Activated CD8-positive, alpha-beta memory T cell treated with anti-CD3 and anti-CD28 coated beads for 1 hour (primary cell): ENCODE measurements at places on chromosomes 5 and 9.
A peak's percentile ranks its signal among the peaks of the same experiment; 100 is the strongest.

DNA sequence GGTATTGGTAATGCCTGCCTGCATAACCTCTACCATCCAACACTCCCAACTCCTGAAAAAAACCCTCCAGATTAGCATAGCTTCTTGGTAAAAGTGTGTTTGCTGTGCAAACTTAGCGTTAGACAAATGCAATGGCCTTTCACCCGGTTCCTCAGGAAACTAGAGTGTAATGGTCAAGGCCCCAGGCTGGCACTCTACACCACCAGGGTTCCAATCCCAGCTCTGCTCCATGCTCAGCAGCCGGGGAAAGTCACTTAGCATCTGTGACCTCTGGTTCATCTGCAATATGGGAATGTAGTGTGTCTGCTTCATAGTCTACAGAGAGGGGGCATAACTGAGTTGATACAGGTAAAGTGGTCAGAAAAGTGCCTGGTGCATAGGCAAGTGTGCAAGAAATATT, 9.0 kb downstream of the FBP1 start:
- DNase-seq: no peak

GRCh38 chr5:133514456-133514855, 97.9 kb downstream of the FSTL4 start:
- DNase-seq: no peak

DNA sequence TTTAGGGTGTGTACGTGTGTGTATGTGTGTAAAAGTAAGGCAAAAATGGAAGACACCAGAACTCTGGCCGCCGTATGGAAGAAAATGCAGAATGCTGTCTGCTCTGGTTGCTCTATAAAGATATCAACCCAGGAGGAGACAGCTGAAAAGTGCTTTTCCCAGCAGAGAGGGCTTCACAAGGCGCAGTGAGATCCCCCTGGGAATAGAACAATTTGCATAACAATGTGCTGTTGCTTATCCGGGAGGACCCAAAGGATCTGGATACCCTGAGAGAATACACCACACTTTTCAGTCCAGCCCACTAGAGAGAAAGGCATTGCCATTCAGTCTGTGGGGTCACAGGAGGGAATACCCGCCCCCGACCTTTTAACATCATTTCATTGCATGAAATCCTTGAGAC, 230.6 kb downstream of the EBF1 start:
- DNase-seq: no peak

- no peak for DNase-seq
These were observed 134.2 kb downstream of the ARHGAP26 start for GRCh38 chr5:142904416-142904815.

GRCh38 chr5:132229236-132229635, 1.6 kb upstream of the P4HA2 start:
- DNase-seq: no peak

- no peak for DNase-seq
These were observed 455.6 kb upstream of the CD180 start for GRCh38 chr5:67652201-67652600.

GRCh38 chr9:13569602-13570067, 290.1 kb upstream of the MPDZ start:
- no peak for DNase-seq

DNA sequence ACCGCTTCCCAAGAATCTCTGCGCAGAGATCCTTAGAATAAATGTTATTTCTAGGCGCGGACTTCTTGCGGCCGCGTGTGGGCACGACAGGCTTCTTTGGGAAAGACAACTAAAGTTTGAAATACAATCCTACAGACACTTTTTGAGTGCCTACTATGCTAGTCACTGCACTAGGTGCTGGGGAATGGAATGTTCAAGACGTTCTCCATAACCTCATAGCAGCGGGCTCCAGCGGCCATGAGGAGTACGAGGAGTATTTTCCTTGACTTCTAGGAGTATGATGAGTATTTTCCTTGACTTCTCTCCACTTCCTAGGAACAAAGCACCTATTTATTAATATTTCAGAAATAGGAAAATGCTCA, 636 bp upstream of the PWWP2A start:
- DNase-seq: no peak

DNA sequence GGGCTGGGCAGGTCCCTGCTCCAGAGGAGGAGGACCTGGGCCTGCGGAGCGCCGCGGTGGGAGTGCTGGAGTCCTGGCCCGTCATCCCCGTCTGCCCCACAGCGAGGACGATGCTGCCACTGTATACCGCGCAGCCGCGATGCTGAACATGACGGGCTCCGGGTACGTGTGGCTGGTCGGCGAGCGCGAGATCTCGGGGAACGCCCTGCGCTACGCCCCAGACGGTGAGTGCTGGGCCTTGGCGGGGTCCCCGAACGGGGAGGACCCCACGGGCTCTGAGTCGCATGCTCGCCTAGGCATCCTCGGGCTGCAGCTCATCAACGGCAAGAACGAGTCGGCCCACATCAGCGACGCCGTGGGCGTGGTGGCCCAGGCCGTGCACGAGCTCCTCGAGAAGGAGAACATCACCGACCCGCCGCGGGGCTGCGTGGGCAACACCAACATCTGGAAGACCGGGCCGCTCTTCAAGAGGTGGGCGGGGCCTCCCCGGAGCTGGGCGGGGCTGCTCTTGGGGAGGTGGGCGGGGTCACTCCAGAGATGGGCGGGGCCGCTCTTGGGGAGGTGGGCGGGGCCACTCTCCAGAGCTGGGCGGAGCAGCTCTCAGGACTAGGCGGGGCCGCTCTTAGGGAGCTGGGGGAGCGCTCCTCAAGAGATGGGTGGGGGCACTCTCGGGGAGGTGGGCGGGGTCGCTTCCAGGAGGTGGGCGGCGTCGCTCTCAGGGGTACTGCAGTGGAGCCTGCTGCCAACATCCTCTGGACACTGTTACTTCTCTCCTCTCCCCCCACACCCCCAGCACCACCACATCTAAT, 13.1 kb downstream of the LRRC26 start:
- peak; percentile 51 for DNase-seq

- DNase-seq: no peak
These were observed 64.4 kb upstream of the SSBP2 start for GRCh38 chr5:81815321-81815720.

- DNase-seq: no peak
These were observed 5.5 kb upstream of the SET start for GRCh38 chr9:128683340-128684064.

DNA sequence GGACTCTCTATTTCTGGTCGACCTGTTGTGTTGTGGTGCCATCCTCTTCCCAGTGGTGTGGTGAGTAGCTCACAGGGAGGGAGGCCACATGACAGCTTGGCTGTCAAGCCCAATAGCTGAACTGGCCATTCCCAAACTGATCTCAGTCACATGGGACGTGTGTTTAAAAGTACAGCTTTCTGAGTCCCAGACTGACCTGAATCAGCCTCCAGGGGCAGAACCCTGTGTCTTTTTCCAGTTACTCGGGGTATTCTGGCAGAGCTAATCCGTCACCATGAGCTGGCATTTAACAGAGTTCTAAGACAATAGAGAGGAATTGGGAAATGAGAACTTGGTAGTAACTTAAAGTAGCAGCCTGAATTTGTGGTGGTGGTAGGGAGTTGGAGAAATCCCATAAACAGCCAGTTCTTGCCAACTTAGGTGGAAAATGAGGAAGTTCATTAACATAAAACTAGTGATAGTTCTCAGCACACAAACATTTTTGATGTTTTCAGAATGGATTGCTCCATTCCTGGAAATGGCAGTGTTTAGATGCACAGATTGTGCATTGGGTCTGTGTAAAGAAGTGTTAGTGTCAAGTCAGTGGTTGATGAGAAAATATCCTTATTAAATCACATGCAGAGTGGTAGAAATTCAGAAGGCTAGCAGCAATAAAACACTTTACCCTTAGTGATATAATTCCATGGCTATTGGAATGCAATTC, 50.9 kb downstream of the GPR107 start:
- no peak for DNase-seq

DNA sequence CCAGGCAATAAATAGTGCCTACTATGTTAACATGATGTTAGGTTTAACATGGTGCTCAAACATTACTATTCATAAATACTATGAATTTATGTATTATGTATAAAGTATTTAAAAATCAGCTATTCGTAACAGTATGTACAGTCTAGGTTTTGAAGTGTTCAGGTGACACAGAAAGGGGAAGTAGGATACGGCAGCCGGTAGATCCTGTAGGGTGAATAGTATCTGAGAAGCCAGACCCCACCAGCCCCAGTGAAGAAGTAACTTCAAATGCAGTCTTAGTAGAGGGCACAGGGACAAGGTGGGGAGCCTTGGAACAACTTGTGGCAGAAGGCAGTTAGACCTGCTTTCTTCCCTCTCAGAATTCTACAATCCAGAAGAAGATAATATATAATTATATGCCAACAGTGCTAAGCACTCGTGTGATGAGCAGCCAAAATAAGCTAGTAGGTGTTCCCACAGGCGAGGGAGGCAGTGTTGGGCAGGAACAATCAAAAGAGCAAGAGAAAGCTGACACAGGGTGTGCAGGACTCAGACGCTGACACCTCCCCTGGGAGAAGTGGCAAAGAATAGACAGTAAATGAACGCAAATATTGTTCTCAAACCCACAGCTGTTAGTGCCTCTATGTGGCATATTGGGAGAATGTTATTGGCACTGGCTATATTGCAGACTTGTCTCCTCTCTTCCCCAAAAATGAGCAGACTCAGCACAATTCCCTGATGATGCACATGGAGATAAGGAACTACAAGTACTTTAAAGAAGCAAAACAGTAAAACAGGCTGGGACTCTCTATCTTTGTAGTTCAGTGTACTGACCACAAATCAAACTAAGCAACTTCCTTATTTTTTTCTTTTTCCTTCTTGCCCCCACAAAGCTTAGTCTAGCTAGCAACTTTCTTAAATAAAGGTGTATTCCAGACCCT, 4.6 kb downstream of the ZNF367 start:
- no peak for DNase-seq

GRCh38 chr9:85009251-85009650, 339.7 kb downstream of the NTRK2 start:
- DNase-seq: no peak

- DNase-seq: no peak
These were observed 402.8 kb downstream of the CDK5RAP2 start for GRCh38 chr9:120177121-120177520.

DNA sequence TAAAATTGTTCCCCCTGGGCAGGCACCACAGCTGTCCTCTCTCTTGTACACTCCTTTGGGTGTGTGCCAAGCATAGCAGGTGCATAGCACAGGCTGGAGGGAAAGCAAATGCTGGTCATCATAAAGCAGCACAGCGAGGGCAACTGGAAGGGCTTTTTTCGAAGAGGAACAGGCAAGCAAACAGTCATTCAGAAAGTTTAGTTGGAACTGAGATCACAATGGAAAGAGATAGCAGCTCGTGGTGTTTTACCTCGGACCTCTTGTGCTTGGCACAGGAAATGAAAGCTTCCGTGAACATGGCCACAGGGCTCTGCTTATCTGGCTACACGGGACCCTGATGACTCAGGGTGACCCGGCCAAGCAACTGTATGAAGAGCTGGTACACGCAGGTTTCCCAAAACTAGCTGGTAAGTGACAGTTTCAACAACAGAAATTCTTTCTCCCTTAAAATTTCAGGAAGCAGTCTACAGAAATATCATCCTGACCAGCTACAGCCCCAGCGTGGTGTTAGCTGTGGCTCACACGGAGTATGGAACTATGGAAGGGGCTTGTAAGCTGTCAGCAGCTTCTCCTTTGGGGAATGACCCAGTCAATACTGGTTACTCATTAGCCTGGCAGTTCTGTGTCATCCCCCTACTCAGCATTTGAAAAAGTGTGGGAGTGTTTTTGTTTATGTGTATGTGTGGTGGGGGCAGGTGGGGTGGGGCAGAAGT, 48.1 kb downstream of the POC5 start:
- peak; percentile 9 for DNase-seq

DNA sequence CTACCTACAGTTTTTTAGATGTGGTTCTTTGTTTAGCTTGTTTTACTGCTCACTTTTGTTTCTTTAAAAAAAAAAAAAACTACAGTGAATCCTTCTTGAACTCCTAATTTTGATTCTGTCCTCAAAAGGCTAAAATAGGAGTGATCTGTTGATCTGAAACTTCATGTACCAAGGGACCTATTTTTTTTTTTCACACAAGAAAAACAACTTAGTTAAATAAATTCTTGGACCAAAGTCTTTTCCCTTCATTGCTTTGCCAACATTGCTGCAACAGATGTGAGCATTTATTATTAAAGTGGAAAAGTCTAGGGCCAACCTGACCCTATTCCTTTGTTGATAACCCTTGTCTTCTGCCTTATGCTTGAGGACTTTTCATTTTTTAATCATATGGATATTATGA, 236.8 kb downstream of the ARHGEF28 start:
- no peak for DNase-seq
